ENCODE measurements at places on chromosomes 6 and 20.

DNA sequence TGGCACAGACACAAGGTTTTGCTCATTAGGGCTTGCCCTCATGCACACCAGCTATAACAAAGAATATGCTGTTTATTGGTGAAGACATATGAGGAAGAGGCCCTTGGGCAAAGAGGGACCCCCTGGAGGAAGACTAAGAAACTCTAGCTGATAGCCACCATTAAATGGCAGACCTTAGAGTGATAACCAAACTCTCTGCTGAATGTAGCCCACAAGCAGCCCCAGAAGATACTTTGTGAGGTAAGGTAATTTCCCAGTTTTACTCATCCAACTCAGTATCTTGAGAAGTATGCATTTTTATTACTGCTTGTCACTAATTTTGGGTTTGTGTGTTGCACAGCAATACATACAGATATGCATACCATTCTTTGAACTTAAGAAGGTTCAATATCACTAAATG lies 563.3 kb downstream of the DOK5 start:
- DNase-seq: no peak

GRCh38 chr6:75494290-75494689 lies 690 bp upstream of the FILIP1 start:
- DNase-seq: no peak

- DNase-seq: no peak
Measured at GRCh38 chr20:36099106-36099505, 55.4 kb upstream of the EPB41L1 start.

DNA sequence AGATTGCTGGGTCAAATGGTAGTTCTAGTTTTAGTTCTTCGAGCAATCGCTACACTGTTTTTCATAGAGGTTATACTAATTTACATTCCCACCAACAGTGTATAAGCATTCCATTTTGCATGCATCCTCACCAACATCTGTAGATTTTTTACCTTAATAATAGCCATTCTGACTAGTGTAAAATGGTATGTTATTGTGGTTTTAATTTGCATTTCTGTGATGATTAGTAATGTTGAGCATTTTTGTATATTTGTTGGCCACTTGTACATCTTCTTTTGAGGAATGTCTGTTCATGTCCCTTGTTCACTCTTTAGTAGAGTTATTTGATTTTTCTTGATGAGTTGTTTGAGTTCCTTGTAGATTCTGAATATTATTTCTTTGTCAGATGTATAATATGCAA lies 236.2 kb downstream of the GRM1 start:
- DNase-seq: no peak

- DNase-seq: no peak
Measured at GRCh38 chr20:51608061-51608460, 65.5 kb upstream of the NFATC2 start.

GRCh38 chr6:5665173-5665572 lies 341.6 kb downstream of the NRN1 start:
- no peak for DNase-seq

DNA sequence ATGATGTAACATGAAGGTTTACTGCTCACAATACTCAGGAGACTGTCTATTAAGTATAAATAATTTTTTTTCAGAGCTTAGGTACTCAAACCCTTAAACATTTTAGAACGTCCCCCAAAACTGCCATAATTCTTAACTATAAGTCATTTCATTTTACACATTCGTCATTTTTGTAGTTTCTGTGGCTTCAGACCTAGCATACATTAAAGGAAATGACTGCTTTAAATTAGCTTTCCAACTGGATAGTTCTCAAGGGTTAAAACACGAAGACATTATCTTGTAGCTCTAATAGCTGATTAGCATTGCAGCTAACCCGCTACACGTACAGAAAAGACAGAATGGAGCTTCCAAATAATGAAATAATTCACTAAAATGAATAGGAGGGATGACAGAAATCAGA lies 24.9 kb upstream of the PLN start:
- DNase-seq: no peak

DNA sequence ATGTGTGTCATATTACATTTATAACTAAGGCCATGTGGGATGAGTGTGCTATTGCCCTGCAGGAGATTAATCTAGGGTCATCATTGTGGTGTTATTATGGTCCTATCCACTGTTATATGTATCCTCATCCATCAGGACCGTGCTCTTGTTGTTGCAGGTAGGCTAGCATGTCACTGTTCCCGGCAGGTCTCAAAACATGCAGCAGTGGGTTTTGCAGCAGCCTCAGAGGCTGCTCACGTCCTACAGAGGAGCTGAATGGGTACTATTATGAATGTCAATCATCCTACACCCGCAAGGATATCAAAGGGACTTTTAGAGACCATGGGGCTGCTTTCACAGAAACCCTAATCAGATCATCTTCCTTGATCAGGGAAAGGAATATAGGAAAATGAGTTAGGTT lies 318.2 kb downstream of the SAMD5 start:
- no peak for DNase-seq

DNA sequence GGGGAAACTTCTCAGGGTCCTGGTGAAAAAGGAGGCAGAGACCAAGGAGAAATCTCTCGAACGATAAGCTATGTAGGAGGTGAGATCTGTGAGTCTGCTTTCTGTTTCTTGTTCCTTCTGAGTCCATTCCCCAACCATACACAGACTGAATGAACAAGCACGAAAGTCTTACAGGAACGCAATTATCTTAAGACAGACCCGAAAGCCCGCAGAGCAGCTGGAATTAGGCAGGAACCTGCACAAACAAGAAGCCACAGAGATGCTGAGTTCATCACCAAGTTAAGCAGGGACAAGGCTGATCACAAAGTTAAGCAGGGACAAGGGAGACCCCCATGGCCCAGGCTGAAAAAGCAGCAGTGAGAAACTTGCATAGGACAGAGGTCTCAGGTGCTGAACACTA lies 21.4 kb upstream of the NELFCD start:
- DNase-seq: no peak

DNA sequence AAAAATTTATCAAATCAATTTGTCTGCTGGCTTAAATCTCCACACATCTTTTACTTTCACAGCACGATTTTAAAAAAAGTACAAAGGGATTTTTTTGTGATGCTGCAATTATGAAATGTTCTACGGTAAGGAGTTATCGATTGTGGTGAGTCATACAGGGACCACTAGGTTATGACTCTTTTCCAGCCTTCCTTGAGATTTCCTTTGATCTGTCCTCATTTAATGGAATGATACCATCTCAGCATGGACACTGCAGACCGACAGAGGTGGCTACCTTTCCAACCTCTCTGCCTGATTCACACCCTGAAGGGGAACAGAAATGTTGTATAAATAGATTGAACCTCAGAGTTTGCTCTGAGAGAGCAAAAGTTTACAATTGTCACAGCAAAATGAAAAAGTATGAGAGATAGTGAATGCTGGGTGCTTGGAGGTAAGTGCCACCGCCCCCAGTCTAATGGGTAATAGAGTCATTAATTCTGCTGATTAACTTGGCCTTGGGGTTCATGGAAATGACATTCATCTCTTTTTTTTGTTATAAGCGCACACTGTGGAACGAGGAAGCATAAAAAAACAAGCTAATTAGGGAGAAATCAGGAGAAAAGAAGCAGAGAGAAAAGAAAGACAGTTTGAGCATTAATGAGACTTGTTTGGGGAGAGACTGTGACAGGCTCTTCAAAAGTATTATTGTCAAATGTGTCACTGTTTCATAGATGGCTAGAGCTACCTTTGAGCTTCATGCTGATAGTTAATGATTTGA lies 306.0 kb downstream of the RNF144B start:
- DNase-seq: no peak

GRCh38 chr6:38015341-38015740 lies 195.8 kb downstream of the ZFAND3 start:
- no peak for DNase-seq

DNA sequence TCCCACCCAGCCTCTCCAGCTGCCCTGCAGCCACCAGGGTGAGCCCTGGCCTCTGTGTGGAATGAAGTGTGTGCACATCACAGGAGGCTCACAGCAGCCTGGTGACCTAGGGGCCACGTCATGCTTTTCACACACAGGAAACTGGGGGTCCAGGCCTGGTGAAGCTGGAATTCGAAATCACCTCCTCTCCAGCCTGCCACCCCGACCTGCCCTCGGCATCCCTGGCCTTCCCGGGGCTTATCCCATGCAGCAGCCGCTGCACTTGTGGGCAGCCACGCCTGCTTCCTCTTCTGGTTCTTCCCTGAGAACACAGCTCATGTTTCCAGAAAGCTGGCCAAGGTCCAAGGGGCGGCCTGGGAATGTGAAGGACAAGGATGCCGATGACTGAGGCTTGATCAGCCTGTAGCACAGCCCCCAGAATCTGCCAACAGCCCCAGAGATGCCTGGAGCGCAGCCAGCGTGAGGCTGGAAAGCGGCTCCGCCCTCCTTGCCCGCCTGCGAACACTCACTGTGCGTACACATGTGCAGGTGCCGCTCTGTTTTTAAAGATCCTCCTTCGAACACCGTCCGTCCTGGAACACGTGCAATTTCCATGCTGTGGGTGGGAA lies 4.2 kb upstream of the NTSR1 start:
- peak; percentile 95 for DNase-seq

- DNase-seq: no peak
Measured at GRCh38 chr20:55701467-55701866, 303.9 kb downstream of the CBLN4 start.
